CD4-positive, alpha-beta T cell (primary cell): ENCODE measurements at places on chromosomes 6 and 20. TPM values are rescaled to one million over a fixed set of nuclear protein-coding genes. Genes with fewer than 3 reads are reported as not detected.

The NDRG3 gene
- 17.3 TPM for total RNA-seq

The ME1 gene
- total RNA-seq: not detected

The FHL5 gene
- not detected for total RNA-seq

The ACSS1 gene
- total RNA-seq: 18.9 TPM

The ARFGEF3 gene
- not detected for total RNA-seq

The HCRTR2 gene
- total RNA-seq: not detected

The CLDN20 gene
- not detected for total RNA-seq

The PPP1R3G gene
- not detected for total RNA-seq

The TSHZ2 gene
- 27.4 TPM for total RNA-seq

The RTEL1 gene
- total RNA-seq: 27.6 TPM

The MROH8 gene
- total RNA-seq: 1.2 TPM

The HLA-DQB2 gene
- 2.2 TPM for total RNA-seq

The ARHGAP40 gene
- total RNA-seq: not detected

The TMEM217 gene
- total RNA-seq: 0.41 TPM

The BNIP5 gene
- not detected for total RNA-seq

The MUCL3 gene
- total RNA-seq: not detected

The STK4 gene
- total RNA-seq: 277 TPM

- no peak for DNase-seq
These were observed 30.6 kb downstream of the PTCHD4 start for GRCh38 chr6:48080227-48081009.

GRCh38 chr6:125102891-125103290 is 50.7 kb upstream of the TPD52L1 start:
- no peak for DNase-seq

GRCh38 chr6:168581236-168581635 is 140.3 kb downstream of the SMOC2 start:
- DNase-seq: no peak

- DNase-seq: no peak
These were observed 11.0 kb downstream of the FAM135A start for GRCh38 chr6:70424291-70424690.

- no peak for DNase-seq
These were observed 107.9 kb upstream of the NXT1 start for GRCh38 chr20:23242556-23243180.

DNA sequence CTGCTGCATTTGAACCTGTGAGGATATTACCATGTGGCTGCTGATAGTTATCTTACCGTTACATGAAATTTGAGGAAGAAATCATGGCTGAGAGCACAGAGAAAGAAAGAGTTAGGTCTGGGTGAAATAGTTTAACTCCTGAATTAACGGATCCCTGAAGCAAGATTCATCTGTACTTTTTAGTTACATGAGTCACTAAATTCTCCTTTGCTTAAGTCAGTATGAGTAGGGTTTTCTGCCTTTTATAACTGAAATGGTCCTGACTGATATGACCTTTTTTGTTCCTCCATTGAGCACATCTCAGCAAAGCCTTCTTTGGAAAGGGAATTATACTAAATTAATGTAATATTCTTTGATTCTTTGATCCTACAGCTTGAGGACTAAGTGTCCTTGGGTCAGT is 333.3 kb upstream of the ZFP64 start:
- DNase-seq: no peak

GRCh38 chr20:45405571-45406259 is 2.4 kb upstream of the DBNDD2 start:
- DNase-seq: no peak

DNA sequence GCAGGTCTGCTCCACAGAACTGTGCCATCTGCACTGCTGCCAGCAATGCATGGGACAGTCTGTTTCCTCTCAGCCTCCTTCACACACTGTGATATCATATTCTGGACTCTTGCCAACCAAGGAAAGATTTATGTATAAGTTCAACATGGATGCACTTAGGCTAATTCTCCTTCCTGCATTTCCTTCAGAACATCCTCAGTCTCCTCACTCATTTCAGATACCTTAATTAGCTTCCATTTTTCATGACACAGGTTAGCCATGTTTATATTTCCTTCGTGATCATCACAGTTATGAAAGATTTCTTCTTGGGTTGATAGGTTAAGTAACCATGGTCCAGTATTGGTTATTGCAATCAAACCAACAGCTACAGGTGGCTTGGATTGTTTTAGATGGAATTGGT is 46.4 kb upstream of the DDR1 start:
- DNase-seq: no peak

- DNase-seq: no peak
These were observed 39.9 kb upstream of the TBC1D7 start for GRCh38 chr6:13368079-13368730.

DNA sequence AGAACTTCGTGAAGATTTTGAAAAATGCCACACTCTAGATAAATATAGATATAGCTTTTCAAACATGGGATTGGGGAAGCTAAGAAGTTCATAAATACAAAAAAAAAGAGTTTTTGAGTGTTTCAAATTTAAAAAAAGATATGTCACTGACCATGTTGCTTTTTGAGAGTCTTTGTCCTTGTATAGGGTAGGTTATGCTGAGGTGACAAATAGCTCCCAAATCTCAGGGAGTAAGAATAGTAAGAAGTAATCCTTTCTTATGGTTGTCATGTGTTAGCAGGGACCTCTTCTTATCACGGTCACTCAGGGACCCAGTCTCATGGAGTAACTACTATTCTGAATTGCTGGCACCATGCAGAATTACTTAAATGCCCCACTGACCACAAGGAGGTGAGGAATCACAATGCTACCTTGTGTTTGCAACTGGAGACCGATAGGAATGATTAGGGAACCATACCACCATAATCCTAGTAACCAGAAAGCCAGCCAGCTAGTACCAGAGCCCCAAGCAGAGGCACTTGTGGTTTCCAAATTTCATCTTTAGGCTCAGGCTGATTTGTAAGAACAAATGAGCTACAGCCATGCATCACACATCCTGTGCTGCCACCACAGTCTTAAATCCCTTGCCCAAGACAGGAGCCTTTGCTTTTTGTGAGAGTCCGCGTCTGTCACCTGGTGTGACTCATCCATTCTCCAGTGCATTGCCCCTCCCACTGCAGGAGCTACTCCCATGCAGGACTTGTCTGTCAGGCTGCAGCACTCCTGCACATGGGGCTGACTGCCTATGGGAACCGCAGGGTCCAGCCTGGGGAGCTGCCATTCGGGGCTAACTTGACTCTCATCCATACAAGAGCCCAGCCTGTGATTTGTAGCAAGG is 42.4 kb upstream of the ADGRF4 start:
- no peak for DNase-seq

- no peak for DNase-seq
These were observed 24.2 kb upstream of the EFHC1 start for GRCh38 chr6:52395969-52396368.

- DNase-seq: no peak
These were observed 23.3 kb downstream of the NPEPL1 start for GRCh38 chr20:58715801-58716475.

- DNase-seq: no peak
These were observed 236.7 kb downstream of the HAO1 start for GRCh38 chr20:7703551-7703961.

- no peak for DNase-seq
These were observed 120.8 kb upstream of the TNFAIP3 start for GRCh38 chr6:137746264-137746663.

GRCh38 chr6:109429496-109429895 is 10.9 kb downstream of the PPIL6 start:
- DNase-seq: no peak

DNA sequence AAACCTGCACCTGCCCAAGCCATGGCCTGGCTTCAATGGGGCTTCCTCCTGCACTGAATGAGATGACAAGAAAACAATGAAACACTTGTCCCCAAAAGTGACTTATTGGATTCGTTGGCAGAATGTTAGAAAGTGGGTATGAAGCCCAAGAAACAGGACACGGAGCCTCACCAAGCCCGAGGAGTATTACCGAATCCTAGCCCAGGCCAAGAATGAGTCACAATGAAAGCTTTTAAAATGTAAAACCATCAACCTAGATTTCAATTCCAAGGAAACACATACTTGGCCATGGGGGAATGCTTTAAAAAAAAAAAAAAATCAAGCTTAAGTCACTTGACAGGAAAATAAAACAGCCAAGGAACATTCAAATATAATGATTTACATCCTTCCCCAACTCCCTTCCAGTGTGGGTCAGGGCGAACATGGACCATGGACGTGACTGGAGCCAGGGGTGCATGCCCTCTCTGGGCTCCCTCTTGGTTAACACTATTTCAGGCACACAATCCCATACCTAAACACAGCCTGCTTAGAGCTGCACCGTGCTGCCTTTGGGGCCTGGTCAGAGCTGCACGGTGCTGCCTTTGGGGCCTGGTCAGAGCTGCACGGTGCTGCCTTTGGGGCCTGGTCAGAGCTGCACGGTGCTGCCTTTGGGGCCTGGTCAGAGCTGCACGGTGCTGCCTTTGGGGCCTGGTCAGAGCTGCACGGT is 3.1 kb upstream of the STX16 start:
- no peak for DNase-seq

DNA sequence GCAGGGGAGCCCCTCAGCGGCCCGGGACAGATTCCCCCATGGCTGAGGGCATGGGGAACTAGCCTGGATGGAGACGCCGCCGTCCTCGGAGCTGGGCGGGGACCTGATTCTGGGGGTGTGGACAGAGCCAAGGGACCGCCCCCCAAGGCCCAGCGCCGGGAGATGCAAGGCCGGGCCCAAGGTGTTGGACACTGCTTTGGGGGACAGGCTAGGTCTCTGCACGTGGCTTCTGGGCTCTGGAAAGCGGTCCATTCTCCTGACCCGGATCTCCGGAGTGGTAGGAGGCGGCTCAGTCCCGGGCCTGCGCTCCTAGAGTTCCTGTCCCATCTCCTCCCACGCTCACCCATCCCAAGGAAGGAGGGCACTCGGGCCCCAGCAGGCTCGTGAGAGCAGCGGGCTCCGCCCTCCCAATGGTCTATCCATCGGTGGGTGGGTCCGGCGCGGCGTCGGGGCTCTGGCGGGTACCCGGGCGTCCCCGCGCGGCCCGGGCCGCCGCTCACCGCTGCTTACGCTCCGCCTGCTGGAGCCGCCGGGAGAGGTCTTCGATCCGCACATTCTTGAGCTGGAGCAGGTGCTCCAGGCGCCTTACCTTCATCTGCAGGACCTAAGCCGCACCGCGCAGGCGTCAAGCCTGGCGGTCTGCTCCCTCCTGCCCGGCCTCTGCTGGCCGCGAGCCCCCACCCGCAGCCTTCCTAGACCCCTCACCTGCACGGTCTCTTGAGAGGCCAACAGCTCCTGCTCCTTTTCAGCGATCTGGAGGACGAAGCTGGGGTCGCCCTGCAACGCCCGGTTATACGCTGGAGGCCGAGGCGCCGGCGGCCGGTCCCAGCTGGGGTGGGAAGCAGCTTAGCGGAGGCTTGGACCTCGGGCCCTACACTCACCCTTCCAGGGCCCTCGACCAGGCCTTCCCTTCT is 3.3 kb downstream of the SPEF1 start:
- DNase-seq: peak; percentile 60

GRCh38 chr6:156438350-156438923 is 338.7 kb upstream of the ARID1B start:
- DNase-seq: no peak

DNA sequence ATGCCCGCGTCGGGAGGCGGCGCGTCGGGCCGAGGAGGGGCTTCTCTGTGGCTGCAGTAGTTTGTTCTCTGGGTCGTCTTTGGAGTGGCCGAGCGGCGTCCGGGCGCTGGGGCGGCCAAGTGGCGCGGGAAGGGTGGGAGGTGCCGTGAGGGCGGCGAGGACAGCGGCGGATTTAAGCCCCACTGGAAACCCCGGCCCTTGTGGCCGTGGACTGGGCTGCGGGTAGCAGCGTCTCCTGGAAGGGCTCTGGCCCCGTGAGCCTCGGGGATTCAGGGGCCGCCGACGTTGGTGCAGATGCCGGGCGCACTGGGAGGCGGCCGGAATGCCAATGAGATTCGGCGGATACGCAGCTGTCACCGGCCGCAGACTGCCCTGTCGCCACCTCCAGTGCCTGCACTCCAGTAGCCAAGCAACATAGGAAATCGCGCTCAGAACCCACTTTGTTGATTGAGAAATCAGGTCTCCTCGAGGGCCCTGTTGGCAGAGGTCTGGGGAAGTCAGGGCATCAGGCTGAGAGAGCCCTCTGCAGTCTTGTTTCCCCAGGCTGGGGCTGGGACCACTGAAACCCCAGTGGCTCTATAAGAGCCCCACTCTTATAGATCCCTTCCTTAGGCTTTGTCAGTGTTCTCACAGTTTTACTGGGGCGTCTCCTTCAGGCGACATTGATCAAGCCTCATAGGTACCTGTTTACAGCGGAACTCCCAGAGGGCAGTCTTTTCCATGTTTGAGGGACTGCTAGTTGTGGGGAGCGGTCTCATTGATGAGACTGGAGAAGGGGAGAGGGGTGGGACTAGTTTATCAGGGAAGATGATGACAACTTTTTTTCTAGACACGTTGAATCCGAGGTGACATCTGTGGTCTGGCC is 642 bp downstream of the GZF1 start:
- DNase-seq: peak; percentile 29

- no peak for DNase-seq
These were observed 4.2 kb upstream of the ITPR3 start for GRCh38 chr6:33616913-33617312.

DNA sequence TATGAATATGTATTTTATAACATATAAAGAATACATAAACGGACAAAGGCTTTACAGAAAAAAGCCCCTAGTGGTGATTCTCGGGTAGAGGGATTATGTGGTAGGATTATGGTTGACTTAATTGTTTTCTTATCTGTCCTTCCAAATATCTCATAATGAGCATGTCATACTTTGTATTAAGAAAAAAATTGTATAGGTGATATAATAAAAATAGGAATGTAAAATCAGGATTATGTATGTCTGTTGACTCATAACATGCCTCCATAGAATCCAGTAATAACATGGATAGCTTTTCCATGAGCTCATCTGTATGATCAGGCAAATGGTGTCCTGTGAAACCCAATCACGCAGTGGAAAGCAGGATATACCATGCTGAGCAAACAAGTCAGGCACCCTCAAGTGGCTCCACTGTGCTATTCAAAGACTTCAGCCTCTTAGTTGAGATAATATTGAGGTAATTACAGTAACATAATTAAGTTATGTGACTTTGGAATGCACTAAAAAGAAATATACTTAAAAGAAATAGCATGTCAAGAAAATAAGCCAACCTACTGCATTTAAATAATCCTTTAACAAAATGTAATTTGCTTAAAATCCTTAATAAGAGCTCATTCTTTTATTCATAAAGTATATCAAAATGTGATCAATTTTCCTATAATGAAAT is 39.6 kb upstream of the PRELID3B start:
- DNase-seq: no peak

- DNase-seq: no peak
These were observed 54.3 kb downstream of the ADGRF5 start for GRCh38 chr6:46867411-46867810.

DNA sequence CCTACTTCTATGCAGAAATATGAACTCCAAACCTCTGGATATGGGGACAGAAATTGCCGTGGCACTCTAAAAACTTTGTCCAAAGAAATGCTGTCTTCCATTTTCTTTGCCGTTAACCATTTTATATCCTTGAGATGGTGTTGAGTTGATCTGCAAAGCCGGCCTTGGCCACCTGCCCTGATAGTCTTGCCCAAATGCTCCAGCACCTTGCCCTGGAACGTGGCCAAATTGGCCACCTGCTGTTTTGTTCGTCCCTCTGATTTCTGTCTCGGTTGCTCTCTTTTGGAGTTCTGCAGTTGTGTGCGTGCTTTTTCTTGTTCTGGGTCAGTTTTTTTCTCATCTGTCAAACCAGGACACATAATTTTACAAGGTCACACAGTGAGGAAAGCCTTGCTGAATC is 239.7 kb upstream of the GMDS start:
- no peak for DNase-seq

- DNase-seq: peak; percentile 4
These were observed 22.9 kb upstream of the JAG1 start for GRCh38 chr20:10696650-10697049.

GRCh38 chr6:56659721-56660380 is 17.2 kb upstream of the DST start:
- no peak for DNase-seq
